Activated CD8-positive, alpha-beta T cell treated with anti-CD3 and anti-CD28 coated beads for 36 hours (primary cell): ENCODE measurements at places on chromosomes 5 and 9. TPM values are rescaled to one million over a fixed set of nuclear protein-coding genes. Genes with fewer than 3 reads are reported as not detected.

The HEMGN gene
- 1.4 TPM for total RNA-seq

The TAS2R1 gene
- not detected for total RNA-seq

The PCDHGB3 gene
- 0.07 TPM for total RNA-seq

The GNA14 gene
- total RNA-seq: not detected

GRCh38 chr5:54215233-54215736, 95.1 kb downstream of the ARL15 start:
- DNase-seq: no peak

GRCh38 chr5:140317859-140318258, 15.0 kb upstream of the PFDN1 start:
- DNase-seq: no peak

DNA sequence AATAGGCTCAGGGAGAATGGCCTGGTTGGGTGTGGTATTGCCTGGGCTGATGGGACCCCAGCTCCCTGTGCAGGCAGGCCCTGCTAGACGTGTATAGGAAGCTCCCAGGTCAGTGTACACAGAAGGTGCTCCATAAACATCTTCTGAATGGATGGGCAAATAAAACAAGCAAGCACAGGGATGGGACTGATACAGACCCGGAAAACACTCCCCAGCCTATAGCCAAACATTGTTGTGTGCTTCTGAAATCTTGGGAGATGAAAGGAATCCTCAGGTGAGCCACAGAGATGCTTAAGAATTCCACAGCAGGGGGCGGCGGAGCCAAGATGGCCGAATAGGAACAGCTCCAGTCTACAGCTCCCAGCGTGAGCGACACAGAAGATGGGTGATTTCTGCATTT, 151.8 kb downstream of the ENTREP1 start:
- no peak for DNase-seq

DNA sequence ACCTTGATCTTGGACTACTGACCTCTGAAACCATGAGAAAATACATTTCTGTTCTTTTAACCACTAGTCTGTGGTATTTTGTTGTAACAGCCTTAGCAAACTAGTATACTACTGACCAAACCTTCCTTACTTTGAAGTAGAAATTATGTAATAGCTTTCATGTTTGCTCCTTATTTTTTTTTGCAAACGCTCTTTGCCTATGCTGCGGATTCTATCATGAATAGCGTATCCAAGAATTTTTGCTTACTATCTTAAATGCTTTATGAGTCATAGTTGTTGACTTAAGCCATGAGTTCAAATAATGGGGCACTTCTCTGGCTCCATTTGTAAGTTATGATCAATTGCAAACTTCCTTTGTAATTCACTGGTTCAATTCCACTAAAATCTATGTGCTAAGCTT, 154.8 kb upstream of the CYLC2 start:
- no peak for DNase-seq

DNA sequence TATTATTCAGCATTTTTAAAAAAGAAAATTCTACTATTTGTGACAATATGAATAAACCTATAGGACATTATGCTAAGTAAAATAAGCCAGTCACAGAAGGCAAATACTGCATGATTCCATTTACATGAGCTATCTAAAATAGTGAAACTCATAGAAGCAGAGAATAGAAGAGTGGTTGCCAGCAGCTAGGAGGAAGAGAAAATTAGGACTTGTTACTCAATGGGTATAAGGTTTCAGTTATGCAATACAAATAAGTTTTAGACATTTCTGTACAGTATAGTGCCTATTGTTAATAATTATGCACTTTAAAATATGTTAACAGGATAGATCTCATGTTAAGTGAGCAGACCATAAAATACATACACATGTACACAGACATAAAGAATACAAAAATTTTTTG, 73.8 kb upstream of the SPINK5 start:
- DNase-seq: no peak

GRCh38 chr9:136522314-136523237, 23.3 kb downstream of the NOTCH1 start:
- DNase-seq: no peak

DNA sequence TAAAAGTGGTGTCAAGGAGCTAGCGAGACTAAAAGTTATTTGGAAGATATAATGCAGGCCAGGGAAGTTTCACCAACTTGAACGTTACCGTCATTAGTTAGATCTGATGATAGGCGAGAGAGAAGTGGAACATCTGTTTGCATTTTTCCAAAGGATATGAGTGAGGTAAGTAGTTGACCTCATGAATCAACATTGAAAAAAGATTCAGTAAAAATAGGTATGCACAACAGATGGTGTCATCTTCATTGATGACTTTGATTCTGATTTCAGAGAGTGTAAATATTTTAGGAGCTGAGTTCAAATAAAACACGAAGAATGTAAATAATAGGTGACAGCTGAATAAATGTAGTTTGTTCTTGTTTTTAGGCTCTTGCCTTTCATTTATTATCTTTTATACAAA, 998.9 kb upstream of the CDH6 start:
- no peak for DNase-seq

- no peak for DNase-seq
These were observed 166.9 kb upstream of the CCNH start for GRCh38 chr5:87579678-87580077.
